Myometrial cell (primary cell): ENCODE measurements at places on chromosomes 4 and X. TPM values are rescaled to one million over a fixed set of nuclear protein-coding genes. Genes with fewer than 3 reads are reported as not detected.

KIAA1210 gene
- total RNA-seq: not detected in 2 replicates

UCP1 gene
- not detected in 2 replicates for total RNA-seq

CNKSR2 gene
- not detected in 2 replicates for total RNA-seq

C4orf50 gene
- not detected in 2 replicates for total RNA-seq

PRKG2 gene
- total RNA-seq: 1.4 and 4.6 TPM in 2 replicates
